ENCODE measurements at places on chromosomes 3 and 15. TPM values are rescaled to one million over a fixed set of nuclear protein-coding genes. Genes with fewer than 3 reads are reported as not detected.

Gene GRM7
- total RNA-seq, result not detected

Gene RASGRP1
- not detected for total RNA-seq

Gene ZNF660
- 1.8 TPM for total RNA-seq

Gene MST1R
- total RNA-seq, result 0.37 TPM

Gene ITPKA
- total RNA-seq, result 1.1 TPM

Gene KBTBD12
- total RNA-seq, result not detected

Gene SLC12A1
- not detected for total RNA-seq

Gene P2RY14
- not detected for total RNA-seq

Gene CIP2A
- total RNA-seq, result 39.9 TPM

Gene LSAMP
- under 0.01 TPM for total RNA-seq

Gene C3orf20
- not detected for total RNA-seq

Gene GCHFR
- total RNA-seq, result 0.78 TPM

All from subcutaneous preadipocyte (primary cell).